ENCODE measurements at places on chromosomes 13 and 19.
A peak's percentile ranks its signal among the peaks of the same experiment; 100 is the strongest.

DNA sequence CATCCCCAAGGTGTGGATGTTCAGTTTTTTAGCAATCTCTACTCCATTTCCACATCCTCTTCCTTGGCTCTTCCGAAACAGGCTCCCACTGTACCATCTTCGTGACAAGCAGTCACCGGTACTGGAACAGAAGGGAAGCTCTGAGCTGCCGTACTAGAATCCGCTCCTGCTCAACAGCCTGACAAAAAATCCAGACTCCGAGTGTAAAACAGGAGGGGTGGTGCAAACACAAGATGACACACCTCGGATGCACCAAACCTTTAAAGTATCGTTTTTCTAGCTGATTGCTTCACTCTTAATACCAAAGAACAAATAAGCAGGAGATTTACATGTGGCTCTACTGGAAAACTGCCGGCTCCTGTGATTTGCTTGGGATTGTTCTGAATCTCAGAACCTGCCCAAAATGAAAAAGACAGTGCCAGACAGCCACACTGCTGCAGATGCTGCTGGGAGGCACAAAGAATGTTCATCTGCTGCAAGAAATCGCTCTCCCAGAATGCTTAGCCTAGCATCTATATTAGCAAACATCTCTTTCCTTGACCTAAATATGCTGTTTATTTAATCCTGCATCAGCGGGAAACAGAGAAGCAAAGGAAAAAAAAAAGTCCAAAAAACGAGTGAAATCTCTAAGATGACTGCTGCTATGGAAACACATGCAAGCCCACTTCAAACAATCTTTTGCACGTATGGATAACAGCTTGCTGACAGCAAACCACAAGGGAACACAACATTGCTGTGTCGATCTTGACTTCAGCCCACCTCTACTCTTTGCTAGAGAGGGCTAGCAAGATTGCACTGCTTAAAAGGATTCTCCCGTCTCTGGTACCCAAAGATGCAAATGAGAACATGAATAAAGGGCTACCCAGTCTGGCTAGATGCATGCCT is 38.0 kb upstream of the DOCK9 start:
- DNase-seq: no peak

DNA sequence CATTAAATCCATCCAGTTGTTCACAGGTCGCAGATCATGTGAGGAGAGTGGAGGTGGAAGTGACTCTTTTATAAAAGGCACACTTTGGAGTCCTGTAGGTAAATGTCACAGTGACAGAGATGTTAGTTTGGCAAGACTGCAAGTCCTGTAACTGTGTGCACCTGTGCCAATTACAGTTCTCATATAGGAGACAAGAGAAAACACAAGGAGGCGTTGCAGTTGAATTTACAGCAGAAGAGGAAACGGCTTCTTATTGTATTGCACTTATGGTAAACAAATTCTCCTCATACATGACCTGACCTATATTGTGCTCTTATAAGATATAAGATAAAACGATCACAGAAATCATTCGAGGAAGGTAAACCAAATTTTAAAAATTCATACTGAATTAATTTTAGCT is 732.8 kb upstream of the SLC10A2 start:
- no peak for DNase-seq

DNA sequence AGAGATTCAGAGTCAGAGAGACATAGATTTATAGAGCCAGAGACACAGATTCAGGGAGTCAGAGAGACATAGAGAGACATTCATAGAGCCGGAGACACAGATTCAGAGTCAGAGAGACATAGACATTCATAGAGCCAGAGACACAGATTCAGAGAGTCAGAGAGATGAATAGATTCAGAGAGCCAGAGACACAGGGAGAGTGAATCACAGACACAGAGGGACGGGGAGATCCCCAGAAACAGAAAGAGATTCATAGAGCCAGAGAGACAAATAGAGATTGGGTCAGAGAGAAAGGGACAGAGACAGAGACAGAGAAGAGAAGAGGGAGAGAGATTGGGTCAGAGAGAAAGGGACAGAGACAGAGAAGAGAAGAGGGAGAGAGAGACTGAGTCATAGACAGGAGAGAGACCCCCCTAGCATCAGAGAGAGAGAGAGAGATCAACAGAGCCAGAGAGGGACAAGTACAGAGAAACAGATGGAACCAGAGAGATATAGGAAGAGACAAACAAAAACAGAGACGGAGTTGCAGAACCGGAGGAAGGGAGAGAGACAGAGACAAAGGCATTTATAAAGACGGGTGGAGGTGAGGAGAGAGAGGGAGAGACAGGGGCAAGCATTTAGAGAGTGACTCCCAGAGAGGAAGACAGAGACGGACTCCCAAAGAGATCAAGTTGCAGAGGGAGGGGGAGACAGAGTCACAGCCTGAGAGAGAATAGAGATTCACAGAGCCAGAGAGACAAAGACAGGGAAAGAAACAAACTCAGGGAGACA is 1.1 kb upstream of the PRKCG start:
- no peak for DNase-seq

DNA sequence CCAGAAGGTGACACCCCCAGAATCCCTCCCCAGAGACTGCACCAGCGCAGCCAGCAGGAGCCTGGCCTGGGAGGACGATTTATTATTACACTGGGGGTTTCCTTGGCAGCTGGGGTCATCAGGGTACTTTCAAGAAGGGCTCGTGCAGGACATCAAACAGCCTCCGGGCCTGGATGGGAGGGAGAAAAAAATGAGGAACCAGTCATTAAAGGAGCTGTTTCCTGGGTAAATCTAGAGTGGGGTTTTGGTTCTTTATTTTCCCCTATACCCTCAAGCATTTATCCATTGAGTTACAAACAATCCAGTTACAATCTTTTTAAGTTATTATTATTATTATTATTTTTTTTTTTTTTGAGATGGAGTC is 3.1 kb downstream of the POLR1G start:
- DNase-seq: no peak

DNA sequence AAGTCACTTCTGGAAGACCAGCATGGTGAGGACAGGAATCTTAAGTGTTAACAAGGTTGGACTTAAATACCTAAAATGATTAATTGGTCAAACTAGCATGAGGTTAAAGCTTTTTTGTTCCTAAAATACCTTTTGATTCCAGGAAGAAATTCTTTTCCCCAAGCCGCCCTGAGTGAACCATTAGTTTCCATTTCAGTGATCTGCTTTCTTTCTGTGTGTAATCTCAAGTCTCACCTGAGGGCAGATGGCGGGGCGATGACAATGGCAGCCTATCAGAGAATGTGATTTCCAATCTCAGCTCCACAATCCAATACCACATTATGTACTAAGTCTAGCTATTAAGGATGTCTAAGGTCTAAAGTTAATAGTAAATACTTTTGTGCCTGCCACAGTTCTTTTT is 390.9 kb upstream of the SGCG start:
- no peak for DNase-seq

GRCh38 chr19:18317961-18318800 is 4.7 kb downstream of the LSM4 start:
- no peak for DNase-seq

DNA sequence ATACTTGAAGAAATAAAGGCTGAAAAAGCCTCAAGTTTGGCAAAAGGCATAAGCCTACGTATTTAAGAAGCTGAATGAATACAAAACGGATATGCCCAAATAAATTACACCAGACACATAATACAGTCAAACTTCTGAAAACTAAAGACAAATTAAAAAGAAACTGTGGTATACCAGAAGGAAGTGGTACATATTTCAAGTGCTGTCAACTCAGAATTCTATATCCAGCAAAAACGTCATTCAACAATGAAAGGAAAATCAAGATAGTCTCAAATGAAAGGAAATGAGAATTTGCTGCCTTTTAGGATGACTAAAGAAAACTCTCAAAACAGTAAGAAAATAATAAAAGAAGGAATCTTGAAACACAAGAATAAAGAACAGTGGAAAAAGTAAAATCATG is 69.5 kb downstream of the POLR1D start:
- DNase-seq: no peak

DNA sequence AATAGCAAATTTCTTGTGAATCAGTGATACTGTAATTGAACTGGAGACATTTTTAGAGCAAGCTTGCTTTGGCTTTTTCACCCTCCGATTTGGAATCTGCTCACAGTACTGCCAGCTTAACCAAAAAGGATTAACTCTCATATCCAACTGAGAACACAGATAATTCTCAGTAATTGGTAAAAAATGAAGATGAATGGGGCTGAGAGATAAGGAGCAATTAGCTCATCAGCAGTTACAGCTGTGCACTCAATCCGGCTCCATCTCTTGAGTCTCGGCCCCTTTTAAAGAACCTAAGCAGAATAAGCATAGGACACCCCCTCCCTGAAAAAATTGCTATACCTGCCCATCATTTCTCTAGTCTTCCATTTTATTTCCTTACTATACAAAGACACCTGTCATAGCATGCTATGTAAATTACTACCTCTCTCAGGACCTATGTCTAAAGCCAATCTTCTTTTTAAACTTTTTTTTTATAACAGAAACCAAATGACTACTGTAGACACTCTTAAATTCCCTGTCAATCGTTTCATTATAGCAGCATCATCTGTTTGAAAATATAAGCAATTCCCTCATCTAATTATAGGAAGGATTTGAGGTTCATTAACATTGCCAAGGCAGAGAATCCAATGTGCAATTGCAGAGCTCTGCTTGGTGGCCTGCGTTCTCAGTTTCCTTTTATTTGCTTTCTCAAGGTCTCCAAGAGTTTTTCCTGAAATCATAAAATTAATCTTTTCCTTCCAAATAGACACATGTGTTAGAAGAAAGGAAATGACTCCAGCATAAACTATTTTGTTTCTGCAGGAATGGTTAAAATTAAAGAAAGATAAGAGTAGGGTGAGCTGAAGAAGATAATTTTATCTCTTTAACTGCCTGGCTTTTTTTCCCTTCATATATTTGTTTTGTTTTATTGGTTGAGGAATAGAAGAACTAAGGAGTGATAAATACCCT is 242.1 kb downstream of the DACH1 start:
- DNase-seq: no peak

GRCh38 chr19:460877-461720 is at the start of gene SHC2:
SHC2 (minus strand) TSS chr19:461033; CDS start chr19:460996, 37 bp downstream.
- DNase-seq: no peak

GRCh38 chr13:41995946-41996345 is 35.0 kb upstream of the VWA8 start:
- no peak for DNase-seq

- no peak for DNase-seq
These were observed 593.2 kb downstream of the LMO7 start for GRCh38 chr13:76229281-76229680.

- DNase-seq: peak; percentile 41
These were observed 1.4 kb downstream of the GPX4 start for GRCh38 chr19:1105008-1105872.

DNA sequence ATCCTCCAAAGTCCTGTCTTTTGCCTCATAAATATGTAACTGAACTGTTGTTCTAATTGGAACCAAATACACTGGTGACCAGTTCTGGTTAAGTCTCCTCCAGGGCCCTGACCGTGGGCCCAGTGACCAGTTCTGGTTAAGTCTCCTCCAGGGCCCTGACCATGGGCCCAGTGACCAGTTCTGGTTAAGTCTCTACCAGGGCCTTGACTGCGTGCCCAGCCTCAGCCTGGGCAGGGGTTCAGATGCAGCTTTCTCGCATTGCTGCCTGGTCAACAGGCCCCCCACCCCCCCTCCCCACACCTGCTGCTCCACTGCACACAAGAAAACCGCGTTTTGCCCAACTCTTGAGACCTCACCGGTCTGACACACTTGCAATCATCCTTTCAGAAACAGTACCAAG is 3.8 kb upstream of the GRTP1 start:
- DNase-seq: no peak

DNA sequence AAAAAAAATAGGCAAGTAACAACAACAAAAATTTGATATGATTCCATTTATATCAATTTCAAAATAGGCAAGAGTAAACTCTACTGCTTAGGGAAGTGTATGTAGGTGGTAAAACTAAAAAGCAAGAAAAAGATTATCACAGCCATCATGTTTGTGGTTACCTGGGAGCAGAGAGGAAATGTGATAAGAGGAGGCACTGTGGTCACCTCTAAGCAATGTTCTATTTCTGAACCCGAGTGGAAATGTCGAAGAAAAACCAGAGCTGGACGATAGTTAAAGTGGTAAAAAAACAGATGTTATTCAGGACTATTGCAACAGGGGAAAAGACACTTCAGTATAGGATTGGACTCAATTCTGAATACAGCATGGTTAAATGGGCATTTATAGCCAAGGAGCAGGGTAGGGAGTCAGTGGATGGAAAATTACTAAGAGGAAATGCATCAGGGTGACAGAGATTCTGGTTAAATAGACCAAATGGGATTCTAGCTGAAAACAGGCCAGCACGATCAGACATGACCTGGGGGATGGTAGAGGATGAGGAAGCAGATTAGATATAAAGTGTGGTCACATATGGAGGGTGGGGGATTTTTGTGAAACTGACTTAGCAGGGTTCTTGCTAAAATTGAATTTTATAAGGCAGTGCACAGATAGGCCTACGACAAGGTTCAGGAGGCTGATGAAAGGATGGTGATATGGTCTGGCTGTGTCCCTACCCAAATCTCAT is 6.0 kb upstream of the TEX30 start:
- DNase-seq: no peak

- DNase-seq: no peak
These were observed 18.1 kb downstream of the DGKH start for GRCh38 chr13:42066542-42066941.

- no peak for DNase-seq
These were observed 52.1 kb downstream of the ZNRF4 start for GRCh38 chr19:5507065-5507909.

GRCh38 chr19:4061178-4061682 is 5.5 kb downstream of the ZBTB7A start:
- no peak for DNase-seq

DNA sequence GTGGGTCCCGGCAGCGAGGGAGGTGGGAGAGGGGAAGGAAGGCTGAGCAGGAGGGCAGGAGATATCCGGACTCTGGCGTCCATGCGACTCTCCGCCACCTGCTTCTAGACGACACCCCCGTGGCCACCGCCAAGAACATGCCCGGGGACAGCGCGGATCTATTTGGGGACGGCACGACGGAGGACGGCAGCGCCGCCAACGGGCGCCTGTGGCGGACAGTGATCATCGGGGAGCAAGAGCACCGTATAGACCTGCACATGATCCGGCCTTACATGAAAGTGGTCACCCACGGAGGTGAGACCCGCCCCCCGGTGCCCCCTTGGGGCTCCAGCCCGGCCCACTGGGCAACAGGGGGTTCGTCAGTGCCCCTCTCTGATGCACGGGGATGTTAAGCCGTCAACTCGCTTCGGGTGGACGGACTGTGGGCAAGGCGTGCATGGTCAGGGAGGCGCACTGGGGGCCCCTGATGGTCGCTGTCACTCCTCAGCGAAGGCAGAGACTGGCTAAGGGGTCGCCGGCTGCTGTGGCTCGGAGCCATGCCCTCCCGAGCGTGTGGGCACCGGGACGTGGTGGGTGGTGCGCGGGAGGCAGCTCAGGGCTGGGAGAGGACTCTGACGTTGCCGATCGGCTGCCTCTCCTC is 25.1 kb upstream of the NMRK2 start:
- DNase-seq: no peak

- DNase-seq: no peak
These were observed 396.9 kb downstream of the MYO16 start for GRCh38 chr13:109026266-109026665.

DNA sequence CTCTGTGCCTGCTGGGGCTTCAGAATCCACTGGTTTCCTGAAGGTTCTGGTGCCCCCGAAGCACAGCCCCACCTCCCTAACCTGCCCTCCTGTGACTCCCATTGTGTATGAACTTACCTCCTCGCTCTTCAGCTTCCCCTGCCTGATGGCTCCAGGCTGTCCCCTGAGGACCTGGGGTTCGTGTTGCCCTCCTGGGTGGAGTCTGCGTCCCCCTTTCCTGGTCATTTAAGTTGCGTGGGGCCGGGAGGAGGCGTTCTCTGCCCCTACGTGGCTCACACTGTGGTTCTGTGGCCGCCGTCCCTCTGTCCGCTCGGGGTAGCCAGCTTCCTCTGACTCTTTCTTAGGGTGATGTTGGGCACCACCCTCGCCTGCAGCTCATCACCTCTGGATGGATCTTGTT is 13.9 kb downstream of the TFDP1 start:
- peak; percentile 12 for DNase-seq

All from Caco-2 (cell line).